Iris pigment epithelial cell (primary cell): ENCODE measurements at places on chromosomes 6 and 20.

DNA sequence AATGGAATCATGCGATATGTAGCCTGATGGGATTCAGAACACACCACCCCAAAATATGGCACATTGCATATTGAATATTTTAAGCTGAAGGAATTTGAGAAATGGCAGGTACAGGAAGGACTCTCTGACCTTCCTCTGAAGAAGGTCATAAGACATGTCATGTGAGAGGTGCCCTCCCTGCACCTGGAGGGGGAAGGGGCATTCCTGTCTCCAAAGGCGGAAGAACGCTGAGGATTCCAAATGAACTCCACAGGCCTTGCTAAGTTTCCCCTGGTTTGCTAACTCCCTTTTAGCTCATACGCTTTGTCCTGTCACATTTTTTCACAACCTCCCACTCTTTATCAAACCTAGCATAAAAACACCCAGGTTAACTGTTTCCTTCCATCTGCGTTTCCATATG, 347.8 kb downstream of the CDKAL1 start:
- DNase-seq: no peak

DNA sequence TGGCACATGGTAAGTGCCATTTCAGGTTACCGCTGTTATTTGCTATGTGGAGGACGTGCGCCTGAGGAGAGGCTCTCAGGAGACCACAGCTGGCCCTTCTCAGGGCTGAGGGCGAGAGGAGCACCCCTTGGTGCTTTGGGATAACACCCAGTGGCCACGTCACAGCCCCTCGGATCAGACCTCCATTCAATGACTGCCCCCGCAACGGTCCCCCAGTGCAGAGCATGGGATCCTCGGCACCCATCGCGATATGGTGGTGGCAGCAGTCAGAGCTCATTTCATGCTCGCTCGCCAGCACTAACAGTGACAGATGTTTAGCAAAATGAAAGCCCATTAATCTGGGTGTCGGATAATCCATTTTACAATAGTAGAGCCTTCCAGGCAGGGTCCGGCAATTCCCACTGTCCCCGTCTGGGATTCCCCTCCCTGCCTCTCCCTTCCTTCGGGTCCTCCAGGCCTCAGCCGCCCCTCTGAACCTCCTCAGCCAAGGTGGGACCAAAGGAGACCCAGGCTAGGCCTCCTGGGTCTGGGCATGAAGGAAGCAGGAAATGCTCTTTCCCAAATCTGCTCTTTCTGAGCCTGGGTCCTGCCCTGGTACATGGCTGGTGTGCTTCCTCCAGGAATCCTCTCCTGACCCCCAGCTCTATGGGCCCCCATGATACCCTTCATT, 117.1 kb downstream of the GRM4 start:
- DNase-seq: no peak

- DNase-seq: no peak
These were observed 100.6 kb upstream of the AFDN start for GRCh38 chr6:167726043-167726621.

- no peak for DNase-seq
These were observed 10.2 kb upstream of the SRPK1 start for GRCh38 chr6:35931120-35931561.

DNA sequence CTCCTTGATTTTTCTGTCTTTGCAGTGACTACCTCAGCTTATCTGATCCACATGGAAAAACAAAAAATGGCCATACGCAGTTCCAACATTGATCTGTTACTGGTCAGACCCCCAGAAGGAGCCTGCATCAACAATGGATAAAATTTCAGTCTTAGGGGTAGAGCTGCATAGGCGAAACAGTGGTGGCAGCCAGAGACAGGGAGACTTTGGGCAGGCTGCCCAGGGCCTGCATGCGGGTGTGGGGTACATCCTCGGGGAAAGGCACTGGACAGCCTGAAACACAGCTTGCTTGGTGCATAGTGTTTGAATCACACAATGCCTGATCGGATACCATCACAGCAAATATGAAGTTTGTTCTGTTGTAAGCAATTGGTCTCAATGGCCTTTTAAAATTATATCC, 847.8 kb downstream of the QKI start:
- DNase-seq: no peak

DNA sequence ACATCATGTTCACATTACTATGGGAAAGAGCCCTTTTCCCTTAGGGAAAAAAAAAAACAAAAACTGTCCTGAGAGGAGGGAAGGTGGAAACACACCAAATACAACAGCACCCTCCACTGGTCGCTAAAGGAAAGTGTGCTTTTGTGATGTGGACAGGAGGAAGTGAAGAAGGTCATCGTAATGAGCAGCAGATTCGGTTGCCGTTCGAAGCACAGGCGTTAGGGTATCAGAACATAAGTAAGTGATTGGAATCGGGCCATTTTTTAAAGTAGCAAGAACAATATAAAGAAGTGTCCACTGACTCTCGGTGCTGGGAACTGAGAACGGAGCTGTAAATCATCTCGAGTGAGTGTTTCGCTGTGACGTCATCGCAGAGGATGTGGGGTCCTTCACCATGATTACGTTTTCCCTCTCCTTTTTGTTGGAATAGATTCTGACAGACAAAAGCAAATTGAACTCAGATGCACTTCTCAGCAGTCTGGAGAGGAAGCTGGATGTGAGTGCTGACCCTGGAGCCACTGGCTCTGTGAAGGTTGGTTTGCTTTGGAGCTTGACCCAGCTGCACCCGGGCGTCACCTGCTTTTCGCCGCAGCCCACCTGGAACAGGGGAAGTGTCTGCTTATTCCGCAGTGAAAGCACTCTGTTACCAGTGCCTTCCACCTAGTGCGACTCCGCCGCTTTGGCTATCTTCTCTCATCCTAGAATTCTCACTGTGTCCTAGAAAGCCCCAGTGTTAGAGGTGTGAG, 203.6 kb upstream of the GMDS start:
- peak; percentile 75 for DNase-seq

GRCh38 chr20:24194143-24194542, 205.6 kb upstream of the GGTLC1 start:
- no peak for DNase-seq

GRCh38 chr6:44177691-44178423, 19.2 kb downstream of the CAPN11 start:
- peak; percentile 51 for DNase-seq

GRCh38 chr6:122428781-122429180, 29.3 kb downstream of the HSF2 start:
- DNase-seq: no peak

- DNase-seq: peak; percentile 86
These were observed 35.4 kb upstream of the HMGN3 start for GRCh38 chr6:79269877-79270276.

DNA sequence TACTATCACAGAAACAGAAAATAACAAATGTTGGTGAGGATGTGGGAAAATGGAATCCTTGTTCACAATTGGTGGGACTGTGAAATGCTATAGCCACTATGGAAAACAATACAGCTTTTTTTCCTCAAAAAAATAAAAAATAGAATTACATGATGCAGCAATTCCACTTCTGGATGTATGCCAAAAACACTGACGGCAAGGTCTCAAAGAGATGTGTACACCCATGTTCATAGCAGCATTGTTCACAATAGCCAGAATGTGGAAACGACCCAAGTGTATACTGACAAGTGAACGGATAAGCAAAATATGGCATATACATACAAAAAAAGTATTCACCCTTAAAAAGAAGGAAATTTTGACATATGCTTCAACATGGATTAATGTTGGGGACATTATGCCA, 213.4 kb downstream of the KHDC1L start:
- no peak for DNase-seq

DNA sequence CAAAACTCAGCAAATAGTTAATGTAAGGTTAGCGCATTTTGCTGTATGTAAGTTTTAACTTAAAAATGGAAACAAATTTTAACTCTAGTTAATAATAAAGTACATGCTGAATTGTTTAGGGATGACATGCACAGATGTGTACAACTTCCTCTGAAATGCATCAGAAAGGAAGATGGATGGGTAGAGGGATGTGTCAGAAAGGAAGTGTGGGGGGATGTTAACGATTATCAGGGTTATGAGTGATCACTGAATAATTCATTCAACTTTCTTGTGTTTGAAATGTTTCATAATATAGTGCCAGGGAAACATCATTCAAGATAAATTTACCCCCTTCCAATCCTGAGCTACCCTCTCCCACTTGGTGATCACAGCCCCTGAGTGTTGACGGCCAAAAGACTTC, 87.6 kb downstream of the FOXA2 start:
- DNase-seq: no peak

DNA sequence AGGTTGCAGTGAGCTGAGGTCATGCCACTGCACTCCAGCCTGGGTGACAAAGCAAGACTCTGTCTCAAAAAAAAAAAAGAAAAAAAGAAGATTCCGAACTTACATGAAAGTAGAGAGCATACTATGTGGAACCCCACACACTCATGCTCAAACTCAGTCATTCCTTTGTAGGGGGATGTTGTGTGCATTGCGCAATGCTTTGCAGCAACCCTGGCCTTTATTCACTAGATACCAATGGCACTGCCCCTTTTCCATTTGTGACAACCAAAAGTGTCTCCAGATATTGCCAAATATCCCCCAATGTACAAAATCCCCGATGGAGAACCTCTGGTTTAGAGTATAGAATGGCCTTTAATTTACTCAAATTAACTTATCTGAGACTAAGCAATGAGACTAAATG, 158.6 kb downstream of the GJA1 start:
- DNase-seq: no peak

GRCh38 chr6:45432977-45433376, 55.2 kb upstream of the SUPT3H start:
- DNase-seq: peak; percentile 83

DNA sequence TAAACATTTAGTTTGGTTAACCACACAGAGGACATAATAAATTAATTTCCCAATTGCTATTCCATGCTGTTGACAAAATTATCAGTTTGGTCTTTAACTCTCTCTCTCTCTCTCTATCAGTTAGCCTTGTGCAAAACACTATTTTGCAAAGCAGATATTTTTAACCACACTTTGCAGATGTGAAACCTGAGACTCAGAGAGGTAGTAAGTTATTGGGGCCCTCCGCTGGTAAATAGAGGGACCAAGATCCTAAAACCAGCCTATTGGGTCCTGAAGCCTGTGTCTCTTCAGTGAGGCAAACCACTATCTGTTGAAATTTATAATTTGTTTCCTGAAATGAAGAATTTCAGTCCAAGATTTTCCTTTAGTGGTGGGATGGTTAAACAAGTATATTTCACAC, 231.0 kb downstream of the SOD2 start:
- DNase-seq: no peak

GRCh38 chr6:144145541-144145940, 4.8 kb upstream of the STX11 start:
- DNase-seq: peak; percentile 27

- DNase-seq: peak; percentile 60
These were observed 291.2 kb upstream of the STXBP5 start for GRCh38 chr6:146912730-146913685.

GRCh38 chr20:44135012-44135412, 52.0 kb downstream of the JPH2 start:
- no peak for DNase-seq

- no peak for DNase-seq
These were observed 32.6 kb downstream of the KCNK5 start for GRCh38 chr6:39196673-39197091.

DNA sequence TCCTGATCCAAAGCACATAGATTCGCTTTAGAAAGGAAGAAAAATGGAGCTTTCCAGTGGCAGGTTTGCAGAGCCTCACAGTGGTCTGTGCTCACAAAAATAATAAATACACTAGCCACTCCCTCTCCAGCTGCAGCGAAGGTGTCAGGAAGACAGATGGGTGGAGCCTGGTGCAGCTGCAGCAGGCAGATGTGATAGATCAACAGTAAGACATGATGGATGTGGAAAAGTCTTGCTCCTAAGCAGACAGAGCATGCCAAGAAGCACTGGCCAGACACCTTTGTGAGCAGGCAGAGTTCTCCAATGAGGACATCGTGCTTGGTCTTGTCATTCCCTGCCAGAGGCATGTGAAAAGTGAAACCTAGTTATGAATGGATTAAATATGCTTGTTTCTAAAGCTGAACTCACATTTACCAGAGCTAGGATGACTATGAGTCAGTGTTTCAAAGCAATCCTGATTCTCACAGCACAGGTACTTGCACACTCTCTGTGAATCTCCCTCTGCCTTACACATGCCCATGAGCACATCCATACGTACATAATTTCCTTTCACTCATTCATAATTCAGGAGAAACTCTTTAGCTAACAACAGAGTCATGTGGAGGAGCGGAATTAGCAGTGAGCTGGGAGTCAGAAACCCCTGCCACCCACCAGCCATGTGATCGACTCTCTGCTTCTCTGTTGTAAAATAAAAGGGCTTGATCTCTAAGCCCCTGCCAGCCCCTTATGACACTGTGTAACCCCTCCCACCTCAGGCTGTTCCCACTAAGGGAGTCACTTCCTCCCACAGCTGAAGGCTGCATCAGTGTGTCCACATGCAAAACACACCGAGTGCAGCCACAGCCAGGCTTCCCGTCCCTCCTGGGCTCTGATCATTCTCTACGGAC, 111.2 kb downstream of the SCML4 start:
- DNase-seq: peak; percentile 61

- DNase-seq: no peak
These were observed 3.6 kb downstream of the PPP1R10 start for GRCh38 chr6:30613251-30614043.

DNA sequence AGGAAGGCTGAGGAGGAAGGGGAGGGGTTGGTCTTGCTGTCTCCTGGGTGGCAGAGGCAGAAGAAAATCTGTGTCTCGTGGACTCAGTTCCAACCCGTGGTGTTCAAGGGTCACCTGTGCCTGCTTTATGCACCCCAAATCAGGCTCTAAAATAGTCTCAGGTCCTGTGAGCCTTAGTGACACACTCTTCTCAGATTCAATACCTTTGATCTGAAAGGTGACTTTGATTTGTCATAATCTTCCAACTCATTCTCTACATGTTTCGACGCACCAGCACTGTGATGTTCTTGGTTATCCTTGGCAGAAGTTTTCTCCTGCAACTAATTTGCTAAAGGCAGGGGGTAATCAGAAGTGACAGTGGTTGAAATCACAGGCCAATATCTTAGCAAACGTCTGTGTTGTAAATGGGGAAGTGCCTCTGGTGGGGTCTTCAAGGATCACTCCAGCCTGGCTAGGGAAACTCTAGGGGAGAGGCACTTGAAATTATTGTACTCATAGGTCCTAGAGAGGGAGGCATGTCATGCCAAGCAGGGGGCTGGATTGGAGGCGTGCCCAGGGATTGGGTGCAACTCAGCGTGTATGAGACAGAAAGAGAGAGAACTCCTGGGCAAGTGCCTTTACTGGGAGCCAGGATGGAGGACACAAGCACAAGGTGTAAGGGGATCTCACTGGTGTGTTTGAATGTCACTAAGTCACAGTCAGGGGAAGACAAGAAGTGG, 19.0 kb upstream of the PRND start:
- DNase-seq: no peak
